ENCODE measurements at places on chromosomes 16 and 17. TPM values are rescaled to one million over a fixed set of nuclear protein-coding genes. Genes with fewer than 3 reads are reported as not detected.

The ELMO3 gene
- total RNA-seq, result 35.7 TPM

The FBXW10B gene
- 2.3 TPM for total RNA-seq

The PYDC1 gene
- not detected for total RNA-seq

GRCh38 chr16:79430191-79430678, 170.3 kb downstream of the MAF start:
- no peak for DNase-seq

GRCh38 chr16:2471016-2471652, at the start of gene NTN3:
Gene NTN3 (plus strand): TSS chr16:2471297. CDS start chr16:2471702, 405 bp downstream.
- no peak for DNase-seq

- DNase-seq, result peak; percentile 72
Measured at GRCh38 chr16:30844671-30845449, 49.0 kb downstream of the BCL7C start.

DNA sequence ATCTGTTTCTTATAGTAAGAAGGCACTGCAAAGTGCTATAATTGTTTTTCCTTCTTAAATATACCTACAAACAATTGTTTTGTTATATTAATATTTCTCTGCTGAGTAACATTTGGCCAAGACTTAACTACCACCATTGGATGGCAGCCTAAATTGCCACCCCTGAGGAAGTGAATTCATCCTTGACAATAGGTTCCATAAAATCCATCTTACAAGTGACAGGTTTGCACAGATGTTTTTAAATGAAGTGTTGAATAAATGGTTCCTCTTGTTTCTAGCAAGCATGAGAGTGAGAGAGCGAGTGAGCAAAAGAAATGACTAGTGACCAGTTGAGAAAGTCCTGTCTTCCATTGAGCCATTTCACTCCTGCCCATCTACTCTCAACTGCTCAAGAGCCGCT, 8.3 kb upstream of the MPHOSPH6 start:
- DNase-seq, result no peak

The LITAFD gene
- not detected for total RNA-seq

- no peak for DNase-seq
Measured at GRCh38 chr17:13940858-13941665, 128.2 kb upstream of the COX10 start.

The DNAI2 gene
- not detected for total RNA-seq

GRCh38 chr17:40663252-40663651, 1.7 kb downstream of the KRT222 start:
- no peak for DNase-seq

- DNase-seq, result no peak
Measured at GRCh38 chr16:46884513-46885293, 541 bp downstream of the GPT2 start.

DNA sequence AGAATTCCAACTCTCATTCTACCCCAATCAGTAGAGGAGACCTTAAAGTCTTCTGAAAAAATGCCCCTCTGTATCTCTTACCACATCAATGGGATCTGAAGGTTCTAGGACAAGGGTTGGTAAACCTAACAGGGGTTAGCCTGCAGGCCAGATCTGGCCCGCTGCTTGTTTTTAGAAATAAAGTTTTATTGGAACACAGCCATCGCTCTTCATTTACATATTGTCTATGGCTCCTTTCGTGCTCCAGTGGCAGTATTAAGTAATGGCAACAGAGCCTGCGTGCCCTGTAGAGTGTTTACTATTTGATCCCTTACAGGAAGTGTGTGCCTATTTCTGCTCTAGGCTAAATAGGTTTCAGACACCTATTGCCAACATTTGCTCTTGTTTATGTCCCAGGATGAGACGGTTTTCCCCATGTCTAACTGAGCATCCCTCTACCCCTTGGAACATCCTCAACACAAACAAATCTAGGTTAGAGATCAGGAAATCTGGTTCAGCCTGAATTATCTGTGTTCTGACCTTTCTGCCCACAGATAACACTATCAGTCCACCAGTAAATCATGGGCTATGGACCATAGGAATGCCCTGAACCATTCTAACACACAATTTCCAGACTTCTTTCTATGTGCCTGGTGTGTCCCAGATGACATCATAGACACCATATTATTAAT, 44.2 kb upstream of the ERCC4 start:
- no peak for DNase-seq

DNA sequence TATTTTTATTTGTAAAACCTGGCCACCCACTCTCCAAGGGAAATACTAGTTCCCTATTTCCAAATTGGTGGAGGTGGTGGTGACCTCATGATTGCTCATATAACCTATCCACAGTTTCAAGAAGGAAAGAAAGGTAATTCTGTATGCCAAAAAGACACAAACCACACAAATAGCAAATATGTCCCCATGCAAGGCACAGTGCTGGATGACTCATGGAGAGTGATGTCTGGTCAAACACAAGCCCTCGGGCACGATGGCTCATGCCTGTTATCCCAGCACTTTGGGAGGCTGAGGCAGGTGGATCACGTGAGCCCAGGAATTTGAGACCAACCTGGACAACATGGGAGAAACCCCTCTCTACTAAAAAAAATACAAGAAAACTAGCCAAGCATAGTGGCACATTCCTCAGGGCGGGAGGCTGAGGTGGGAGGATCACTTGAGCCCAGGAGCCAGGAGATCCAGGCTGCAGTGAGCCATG, 64.2 kb downstream of the GNA13 start:
- peak; percentile 96 for DNase-seq

DNA sequence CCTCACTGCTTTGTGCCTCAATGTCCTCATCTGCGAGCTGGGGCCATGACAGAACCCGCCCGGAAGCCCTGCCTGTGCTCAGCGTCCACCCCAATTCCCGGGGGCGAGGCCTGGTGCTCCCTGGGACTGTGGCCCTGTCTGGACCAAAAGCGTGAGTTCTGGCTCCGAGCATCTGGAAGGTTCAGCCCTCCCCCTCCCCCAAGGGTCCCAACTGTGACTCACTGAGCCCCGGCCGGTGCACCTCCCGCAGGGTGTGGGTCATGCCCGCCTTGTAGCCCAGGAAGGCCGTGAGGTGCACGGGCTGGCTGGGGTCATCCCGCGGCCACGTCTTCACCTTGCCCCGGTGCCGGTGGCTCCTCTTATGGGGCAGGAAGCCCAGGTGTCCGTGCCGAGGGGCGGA, 755 bp downstream of the RPL3L start:
- DNase-seq, result no peak

DNA sequence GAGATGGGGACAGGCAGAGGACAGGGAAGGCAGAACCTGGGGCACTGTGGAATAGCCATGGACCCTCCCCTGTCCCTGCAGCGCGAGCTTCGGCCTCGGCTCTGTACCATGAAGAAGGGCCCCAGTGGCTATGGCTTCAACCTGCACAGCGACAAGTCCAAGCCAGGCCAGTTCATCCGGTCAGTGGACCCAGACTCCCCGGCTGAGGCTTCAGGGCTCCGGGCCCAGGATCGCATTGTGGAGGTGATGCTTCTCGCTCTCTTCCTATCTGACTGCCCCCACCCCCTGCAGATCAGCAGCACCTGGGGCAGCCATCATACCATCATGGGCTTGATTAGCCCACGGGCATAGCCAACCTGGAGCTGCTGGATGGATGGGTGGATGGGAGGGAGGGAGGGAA, 13.5 kb downstream of the NHERF1 start:
- no peak for DNase-seq

- DNase-seq, result no peak
Measured at GRCh38 chr17:80749611-80750010, 205.0 kb downstream of the RPTOR start.

The ADAM11 gene
- 0.10 TPM for total RNA-seq

- DNase-seq, result peak; percentile 56
Measured at GRCh38 chr16:89670496-89671431, 13.1 kb downstream of the SPATA33 start.

DNA sequence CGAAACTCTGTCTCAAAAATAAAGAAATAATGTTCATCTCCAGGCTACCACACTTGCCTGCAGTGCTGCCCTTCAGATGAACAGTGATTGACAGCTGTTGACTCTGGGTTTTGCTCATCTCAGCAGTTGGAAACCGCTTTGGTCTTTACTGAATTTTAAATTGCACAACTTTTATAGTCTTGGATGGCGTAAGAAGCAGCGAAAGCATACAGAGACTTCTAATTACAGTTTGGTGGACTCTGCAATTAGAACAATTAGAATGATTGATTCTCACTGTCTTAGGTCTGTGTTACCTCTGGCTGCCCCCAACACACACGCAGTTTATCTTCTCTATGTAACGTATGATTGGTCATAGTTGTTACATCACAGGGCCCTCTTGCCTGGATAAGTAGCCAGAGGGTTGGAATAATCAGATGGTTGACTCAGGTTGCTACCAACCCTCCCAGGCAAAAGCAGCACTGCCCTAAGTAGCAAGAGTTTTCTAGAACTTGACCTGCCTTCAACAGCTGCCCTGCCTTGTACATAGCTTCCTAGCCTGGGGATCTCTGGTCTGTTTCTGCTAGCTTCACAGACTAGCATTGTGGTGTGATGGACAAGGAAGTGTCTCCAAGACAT, 1.9 kb upstream of the NAT9 start:
- DNase-seq, result no peak

- no peak for DNase-seq
Measured at GRCh38 chr17:2899906-2900305, 103.7 kb downstream of the RAP1GAP2 start.

The MEIOC gene
- 0.24 TPM for total RNA-seq

The MRPL10 gene
- 39.2 TPM for total RNA-seq

GRCh38 chr16:77777745-77778144, 10.6 kb upstream of the VAT1L start:
- DNase-seq, result no peak

The WRAP53 gene
- total RNA-seq, result 20.0 TPM

The SECTM1 gene
- 6.6 TPM for total RNA-seq

GRCh38 chr16:52501746-52502145, 45.2 kb downstream of the TOX3 start:
- DNase-seq, result no peak

The CBLN1 gene
- total RNA-seq, result 0.11 TPM

The ALDH3A1 gene
- total RNA-seq, result 1.0 TPM

The CD79B gene
- total RNA-seq, result not detected
